ENCODE measurements at places on chromosomes 7 and 10.
A peak's percentile ranks its signal among the peaks of the same experiment; 100 is the strongest.

DNA sequence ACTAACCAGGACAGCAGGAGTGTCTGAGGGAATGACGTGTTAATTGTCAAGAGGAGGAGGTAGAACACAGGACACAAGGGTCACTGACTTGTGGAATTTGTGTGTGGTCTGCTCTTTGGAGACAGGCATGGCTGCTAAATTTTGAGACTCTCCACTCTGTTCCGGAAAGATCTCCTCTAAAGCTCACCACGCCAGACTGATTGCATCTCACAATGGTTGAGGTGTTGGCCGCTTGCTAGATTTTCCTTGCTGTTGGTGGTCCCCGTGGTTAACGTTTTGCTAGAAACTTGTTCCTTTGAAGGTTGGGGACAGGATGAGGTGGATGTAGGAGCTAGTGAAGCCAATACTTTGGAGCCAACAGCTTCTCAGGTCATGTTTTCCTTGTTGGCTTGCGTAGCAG lies 57.0 kb downstream of the MCMBP start:
- no peak for DNase-seq

DNA sequence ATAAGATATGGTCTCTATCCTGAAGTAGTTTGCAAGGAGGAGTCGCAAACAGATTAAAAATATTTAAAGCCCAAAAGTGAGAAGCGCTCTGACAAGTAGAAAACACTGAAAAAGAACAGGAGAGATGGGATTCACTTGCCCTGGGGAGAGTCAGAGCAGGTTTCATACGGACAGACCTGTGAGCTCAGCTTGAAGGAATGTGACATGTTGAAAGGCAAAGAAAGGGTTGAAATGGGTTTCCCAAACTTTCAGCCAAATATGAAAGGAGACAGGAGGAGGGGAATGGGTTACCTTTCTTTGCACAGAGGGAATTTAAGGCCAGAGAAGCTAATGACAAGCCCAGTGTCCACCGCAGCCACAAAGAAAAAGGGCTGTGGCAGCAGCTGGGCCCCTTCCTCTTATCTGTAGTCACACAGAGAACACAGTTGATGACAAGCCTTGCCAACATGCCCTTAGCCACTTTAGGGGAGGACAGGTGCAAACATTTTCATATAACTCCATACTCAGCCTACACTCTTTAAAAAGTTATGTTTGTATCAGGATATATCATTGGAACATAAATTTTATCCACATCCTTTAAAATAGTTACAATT lies 14.9 kb downstream of the HOXA1 start:
- no peak for DNase-seq

- DNase-seq, result no peak
Observed at GRCh38 chr10:89591111-89591795, 53.8 kb downstream of the PANK1 start.

GRCh38 chr7:117012696-117013095 lies 59.4 kb downstream of the ST7 start:
- no peak for DNase-seq

DNA sequence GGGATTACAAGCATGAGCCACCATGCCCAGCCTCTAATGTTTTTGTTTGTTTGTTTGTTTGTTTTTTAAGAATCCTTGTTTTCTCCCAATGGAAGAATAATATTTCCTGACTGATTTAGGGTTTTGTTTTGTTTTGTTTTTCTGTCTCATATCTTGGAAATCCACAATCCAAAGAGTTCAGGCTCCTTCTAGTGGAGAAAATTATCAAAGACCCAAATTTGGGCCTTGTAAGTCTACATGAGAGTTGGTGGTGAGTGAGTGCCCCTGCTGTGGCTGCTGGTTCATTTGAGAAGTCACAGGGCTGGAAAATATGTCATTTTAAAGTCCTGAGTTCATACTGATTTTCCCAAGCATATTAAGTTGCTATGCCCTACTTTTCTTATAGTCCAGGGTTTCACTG lies 33.5 kb upstream of the KLHL7 start:
- no peak for DNase-seq

DNA sequence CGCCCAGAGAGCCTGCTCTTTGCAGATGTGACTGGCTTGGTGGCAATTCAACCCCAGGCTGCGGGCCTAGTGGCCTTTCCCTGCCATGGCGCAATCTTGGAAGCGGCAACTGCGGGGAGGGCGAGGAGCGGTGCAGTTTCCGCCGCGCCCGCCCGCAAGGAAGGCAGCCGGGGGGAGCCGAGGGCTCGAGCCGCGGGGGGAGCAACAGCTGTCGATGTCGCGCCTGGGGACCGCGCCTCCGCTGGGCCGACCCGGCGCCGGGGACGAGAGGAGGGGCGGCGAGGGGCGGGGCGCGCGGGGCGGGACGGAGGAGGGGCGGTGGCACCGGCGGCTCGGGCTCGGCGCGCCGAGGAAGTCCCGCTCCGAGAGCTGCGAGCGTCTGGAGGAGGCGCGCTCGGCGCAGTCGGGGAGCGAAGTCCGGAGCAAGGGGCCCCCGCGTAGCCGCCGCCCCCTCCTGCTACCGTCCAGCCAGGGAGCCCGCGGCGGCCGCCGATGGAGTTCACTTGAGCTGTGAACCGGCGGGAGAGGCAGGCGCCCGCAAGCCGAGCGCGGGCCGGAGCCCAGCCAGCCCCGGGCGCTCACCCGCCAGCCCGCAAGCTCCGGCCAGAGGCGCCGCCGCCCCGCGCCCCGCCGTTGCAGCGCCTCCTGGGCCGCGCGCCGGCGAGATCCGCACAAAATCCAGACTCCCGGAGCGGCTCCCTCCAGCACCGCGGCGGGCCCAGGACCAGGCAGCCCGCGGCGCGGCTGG lies 438.1 kb upstream of the GALNT17 start:
- peak; percentile 69 for DNase-seq

GRCh38 chr7:77812290-77812685 lies 13.7 kb downstream of the PHTF2 start:
- DNase-seq, result no peak

- DNase-seq, result no peak
Observed at GRCh38 chr10:106775127-106775526, 389.4 kb downstream of the SORCS1 start.

GRCh38 chr10:131749767-131750142 lies 151.1 kb upstream of the PPP2R2D start:
- DNase-seq, result no peak

DNA sequence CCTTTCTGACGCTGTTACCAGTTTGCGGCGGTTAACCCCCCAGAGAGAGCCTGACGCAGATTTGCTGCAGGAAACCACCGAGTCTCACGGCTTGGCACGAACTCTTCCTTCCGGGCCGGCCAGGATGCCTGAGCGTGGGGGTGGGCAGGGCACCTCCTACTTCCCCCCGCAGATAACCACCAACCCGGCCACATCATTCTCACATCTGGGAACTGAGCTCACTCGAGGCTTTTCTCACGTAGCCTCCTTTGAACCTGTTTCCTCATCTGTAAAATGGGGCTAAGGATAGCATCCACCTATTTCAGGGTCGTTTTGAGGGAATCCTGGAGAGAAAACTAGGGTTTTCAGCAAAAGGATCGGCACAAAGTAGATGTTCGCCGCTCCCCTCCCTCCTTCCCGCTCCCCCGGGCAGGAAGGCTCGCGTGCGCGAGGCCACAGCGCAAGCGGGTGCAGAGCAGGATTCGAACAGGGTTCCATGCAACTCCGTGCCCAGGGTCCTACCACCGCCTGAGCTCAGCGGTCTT lies 23.6 kb downstream of the DDIT4 start:
- DNase-seq, result no peak

DNA sequence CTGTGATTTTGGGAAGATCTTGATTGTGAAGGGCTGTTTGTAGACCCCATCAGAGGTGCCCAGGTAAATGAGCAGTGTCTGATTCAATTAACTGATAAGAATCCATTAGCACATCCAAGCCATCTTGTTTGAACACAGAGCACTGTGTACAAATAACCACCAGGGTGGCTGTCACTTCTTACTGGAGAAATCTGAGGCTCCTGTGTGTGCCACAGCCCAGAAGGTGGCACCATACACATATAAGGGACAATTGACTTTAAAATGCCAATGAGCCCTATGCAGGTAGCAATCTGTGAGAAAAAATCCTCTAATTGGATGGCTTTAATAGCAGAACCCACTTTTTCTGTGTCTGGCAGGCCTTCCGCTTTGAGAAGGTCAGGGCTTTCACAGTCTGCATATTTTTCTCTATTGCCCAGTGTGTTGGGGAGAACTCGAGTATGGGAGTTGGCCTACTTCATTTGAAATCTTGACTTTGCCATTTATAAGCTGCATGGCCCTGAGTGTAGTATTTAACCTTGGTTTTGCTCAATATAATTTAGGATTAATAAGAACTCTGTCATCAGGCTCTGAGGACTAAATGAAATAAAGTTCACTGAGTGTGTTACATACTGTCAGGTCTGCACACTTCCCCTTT lies 517.4 kb downstream of the CCSER2 start:
- DNase-seq, result no peak

GRCh38 chr10:11715815-11716494 lies 26.2 kb upstream of the ECHDC3 start:
- no peak for DNase-seq

- DNase-seq, result no peak
Observed at GRCh38 chr7:44217852-44218402, 17.1 kb downstream of the YKT6 start.

DNA sequence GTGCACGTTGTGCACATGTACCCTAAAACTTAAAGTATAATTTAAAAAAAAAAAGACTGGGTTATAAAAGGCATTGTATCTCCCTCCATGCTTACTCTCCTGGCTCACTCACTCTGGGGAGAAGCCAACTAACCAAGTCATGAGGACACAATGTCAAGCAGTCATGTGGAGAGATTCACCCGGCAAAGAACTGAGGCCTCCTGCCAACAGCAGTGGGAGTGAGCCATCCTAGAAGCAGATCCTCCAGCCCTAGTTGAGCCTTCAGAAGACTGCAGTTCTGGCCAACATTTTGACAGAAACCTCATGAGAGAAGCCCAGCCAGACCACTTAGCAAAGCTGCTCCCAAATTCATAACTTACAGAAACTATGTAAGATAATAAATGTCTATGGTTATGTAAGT lies 521.7 kb upstream of the FZD8 start:
- DNase-seq, result no peak

- DNase-seq, result no peak
Observed at GRCh38 chr7:106610996-106611886, 49.7 kb downstream of the CCDC71L start.

DNA sequence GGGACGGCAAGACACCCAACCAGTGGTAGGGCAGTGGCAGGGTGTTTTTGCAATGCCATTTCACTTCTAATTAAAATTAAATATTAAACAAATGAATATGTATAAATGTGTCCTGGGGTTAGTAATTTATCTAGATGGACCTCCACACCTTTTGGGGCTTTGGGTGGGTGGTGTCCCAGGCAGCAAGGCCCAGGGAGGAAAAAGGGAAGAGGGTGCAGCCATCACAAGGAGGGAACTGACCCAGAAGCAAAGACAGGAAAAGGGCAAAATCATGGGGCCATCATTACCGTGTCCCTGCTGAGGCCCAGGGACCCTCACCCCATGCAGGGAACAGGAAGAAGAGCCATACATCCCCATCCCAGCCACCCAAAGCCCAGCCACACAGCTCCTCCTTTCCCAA lies 204.6 kb downstream of the GRID1 start:
- no peak for DNase-seq

- DNase-seq, result no peak
Observed at GRCh38 chr10:108852211-108852610, 1071.1 kb downstream of the XPNPEP1 start.

- DNase-seq, result no peak
Observed at GRCh38 chr7:26784118-26784517, 80.3 kb downstream of the SKAP2 start.

- no peak for DNase-seq
Observed at GRCh38 chr7:111086532-111086931, 4.4 kb upstream of the LRRN3 start.

GRCh38 chr7:35286986-35287385 lies 33.1 kb upstream of the TBX20 start:
- no peak for DNase-seq

DNA sequence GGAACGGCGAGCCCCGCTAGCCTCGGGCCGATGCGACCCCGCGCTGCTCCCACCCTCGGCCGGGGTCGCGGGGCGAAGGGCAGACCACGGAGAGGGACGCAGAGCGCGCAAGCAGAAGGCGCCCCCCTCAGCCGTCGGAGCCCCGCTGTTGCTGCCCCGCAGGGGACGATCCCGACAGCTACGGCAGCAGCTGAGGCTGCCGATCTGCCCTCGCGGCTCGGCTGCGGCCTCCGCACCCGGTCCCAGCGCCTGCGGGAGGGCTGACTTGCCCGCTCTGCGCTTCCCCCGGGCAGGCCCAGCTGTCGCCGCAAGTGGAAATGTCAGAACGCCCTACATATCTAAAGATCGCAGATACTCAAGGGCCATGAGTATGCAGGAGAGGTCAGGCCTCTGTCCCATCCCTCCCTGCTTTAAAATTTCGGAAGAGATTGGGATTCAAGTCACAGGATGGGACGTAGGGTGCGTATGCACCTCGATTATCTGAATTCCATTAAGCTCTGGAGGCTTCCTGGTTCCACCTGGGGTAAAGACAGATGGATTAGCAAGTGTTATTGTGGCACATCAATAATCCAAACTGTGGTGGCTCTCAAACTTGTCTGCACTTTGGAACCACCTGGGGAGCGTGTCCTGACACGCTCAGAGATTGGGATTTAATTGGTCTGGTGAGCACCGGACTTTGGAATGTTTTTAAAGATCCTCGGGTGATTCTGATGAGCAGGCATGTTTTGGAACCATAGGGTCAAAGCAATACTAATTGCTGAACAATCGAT lies at the start of gene CRPPA:
Gene CRPPA (minus strand): TSS at position 206 of the 770 bp plus-strand sequence. CDS start 216 bp downstream, outside the sequence.
- DNase-seq, result no peak

- no peak for DNase-seq
Observed at GRCh38 chr7:155071121-155071651, 1.1 kb downstream of the HTR5A start.

GRCh38 chr10:88787463-88787862 lies 15.1 kb upstream of the LIPM start:
- DNase-seq, result no peak

DNA sequence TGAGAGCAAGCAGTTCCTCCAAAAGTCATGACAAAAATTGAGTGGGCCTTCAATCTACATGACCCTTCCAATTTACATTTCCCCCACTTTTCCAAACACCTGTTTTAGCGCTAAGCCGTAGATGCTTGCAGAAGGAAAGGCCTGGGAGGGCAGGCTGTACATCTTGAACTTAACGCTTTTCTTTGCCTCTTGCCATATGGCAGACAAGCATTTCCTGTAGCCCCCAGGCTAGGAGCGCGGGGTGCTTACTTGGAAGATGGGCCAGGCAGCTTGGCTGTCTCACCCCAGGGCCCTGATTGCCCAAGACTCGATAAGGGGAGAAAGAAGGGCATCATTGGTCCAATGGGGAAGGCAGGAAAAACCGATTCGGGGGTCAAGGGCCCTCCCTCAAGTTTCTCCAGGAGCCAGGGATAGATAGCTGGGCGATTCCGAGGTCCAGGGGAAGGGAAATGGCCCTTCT lies 1.8 kb downstream of the HOXA10 start:
- DNase-seq, result no peak

GRCh38 chr7:129801882-129802281 lies 150.9 kb downstream of the UBE2H start:
- no peak for DNase-seq

GRCh38 chr7:22607180-22607579 lies 107.2 kb upstream of the STEAP1B start:
- DNase-seq, result no peak

GRCh38 chr10:11881477-11882417 lies 58.6 kb downstream of the PROSER2 start:
- DNase-seq, result no peak
